Activated naive CD4-positive, alpha-beta T cell (primary cell): ENCODE measurements at places on chromosomes 11 and 22.

DNA sequence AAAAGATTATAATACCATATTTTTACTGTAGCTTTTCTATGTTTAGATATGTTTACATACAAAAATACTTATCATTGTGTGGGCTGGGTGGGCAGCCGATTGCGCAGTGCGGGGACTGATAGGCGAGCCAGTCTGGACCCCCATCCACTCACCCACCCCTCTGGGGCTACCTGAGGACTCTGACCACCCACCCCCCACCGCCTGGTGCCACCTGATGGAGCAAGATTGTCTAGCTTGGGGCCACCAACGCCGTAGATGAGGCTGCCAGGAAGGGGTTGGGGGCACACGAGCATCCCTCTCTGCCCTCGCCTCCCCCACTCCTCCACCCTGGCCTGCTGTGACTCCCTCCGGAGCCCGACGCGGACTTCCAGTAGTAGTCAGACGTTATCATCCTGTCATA lies 32.4 kb downstream of the MIF start:
- no peak for DNase-seq

DNA sequence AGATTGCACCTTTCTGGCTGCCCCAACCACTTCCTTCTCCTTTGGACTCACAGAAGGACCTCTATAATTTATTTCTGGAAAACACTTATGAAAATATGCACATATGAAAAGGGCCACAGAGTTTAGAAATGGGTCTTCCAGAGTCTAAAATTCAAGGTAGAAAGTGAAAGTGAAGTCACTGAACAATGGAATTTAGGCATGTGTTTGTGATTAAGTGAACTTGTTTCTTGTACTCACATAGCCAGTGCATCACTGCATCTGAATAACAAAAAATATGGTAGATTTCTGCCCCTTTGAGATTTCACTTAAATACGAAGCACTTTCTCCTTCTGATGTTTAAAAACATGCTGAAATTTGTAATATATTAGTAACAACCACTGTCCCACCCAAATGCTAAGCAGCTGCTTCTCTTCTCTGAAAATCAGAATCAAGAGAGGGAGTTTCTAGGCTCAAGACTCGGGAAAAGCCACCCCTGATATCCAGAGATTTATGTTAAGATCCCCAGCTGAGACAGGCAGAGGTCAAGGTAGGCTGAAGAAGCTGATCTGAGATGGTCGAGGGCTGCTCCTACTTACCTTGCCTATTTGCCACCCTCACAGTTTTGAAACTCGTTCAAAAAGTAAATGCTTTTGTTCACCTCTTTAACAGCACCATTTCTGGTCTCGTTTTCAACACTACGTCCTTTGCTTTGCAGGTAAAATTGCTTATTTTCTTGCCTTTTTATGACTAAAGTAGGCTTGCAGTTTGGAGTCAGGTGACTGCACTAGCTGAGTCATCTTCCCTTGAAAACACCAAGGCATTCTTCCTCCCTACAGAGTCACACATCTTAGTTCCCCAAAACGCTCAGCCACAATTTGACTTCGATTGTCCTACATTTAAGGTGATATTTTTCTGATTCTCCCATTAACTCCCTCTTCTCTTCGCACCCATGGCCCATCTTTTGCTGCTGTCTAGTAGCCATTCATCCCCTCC lies at the start of gene XKR3:
Gene XKR3, minus strand, starts transcription at position 696 of the 972 bp plus-strand sequence. CDS start 17,338 bp downstream, outside the sequence.
- no peak for DNase-seq

DNA sequence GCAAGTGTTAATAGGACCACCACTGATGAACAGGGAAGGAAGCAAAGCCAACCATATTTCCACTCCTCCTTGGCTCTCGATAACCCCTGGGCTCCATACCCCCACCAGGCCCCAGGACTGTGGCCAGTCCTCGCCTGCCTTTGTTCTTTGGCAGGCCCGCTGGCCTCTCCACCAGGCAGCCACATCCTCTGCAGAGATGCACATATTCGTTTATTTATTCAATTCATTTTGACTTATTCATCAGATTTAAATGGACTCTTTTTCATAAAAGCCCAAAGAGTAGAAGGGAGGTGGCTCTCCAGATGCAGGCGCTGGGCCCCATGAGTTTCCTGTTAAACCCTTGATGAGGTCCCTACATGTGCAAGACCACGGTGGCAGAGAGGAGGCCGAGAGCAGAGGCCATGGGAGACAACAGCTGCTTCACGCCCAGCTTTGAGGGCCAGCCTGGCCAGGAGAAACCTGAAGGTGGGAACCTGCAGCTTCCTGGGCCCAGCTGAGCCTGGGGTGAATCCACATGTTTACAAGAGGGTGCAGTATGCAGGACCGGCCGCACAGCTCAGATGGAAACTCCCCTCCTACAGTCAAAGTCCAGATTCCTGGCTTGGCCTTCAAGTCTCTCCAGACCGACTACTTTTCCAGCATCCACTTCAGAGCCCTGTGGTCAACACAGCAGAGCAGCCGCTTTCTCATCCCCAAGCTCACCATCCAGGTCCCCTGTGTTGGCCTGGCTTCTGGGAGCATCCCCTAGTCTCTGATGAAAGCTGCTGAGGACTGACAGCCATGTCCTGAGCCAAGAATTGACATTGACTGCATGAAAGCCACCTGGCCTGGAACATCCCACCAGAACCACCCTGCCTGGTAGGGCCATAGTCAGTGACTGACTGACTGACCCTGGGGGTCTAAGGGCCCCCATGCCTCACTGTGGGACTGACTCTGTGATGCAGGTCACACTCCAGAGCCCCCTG lies 39.7 kb upstream of the CCND1 start:
- no peak for DNase-seq

- no peak for DNase-seq
These were observed 407.3 kb downstream of the NXPE2 start for GRCh38 chr11:115085461-115086210.

- no peak for DNase-seq
These were observed 16.5 kb downstream of the NCAM1 start for GRCh38 chr11:112977755-112978154.

DNA sequence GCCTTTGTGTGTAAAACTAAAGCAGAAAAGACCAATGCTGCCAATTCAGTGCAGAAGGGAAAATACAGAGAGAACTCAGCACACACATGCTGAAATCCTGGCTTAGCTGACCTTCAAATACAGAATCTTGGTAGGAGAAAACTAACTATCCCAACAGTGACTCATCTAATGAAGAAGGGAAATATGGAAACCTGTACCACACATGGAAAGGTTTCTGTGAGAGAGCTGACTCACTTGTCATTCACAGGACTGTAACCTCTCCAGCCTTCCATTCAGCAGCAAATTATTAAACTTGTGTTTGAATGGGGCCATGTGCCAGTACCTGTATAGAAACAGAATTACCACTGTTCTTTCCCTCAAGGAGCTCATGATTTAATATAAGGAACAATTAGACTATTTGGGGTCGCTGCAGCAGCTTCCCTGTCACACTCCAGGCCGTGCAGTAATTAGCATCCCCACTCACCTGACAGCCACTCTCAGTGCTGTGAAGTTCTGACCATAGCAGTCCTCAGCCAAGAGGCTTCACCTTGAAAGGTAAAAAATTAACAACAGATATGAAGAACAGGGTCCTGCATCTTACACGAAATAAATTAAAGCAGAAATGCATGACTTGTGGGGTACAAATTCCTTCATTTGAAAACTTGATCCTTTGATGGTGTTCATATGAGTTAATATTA lies 53.9 kb downstream of the MSANTD4 start:
- DNase-seq, result no peak

DNA sequence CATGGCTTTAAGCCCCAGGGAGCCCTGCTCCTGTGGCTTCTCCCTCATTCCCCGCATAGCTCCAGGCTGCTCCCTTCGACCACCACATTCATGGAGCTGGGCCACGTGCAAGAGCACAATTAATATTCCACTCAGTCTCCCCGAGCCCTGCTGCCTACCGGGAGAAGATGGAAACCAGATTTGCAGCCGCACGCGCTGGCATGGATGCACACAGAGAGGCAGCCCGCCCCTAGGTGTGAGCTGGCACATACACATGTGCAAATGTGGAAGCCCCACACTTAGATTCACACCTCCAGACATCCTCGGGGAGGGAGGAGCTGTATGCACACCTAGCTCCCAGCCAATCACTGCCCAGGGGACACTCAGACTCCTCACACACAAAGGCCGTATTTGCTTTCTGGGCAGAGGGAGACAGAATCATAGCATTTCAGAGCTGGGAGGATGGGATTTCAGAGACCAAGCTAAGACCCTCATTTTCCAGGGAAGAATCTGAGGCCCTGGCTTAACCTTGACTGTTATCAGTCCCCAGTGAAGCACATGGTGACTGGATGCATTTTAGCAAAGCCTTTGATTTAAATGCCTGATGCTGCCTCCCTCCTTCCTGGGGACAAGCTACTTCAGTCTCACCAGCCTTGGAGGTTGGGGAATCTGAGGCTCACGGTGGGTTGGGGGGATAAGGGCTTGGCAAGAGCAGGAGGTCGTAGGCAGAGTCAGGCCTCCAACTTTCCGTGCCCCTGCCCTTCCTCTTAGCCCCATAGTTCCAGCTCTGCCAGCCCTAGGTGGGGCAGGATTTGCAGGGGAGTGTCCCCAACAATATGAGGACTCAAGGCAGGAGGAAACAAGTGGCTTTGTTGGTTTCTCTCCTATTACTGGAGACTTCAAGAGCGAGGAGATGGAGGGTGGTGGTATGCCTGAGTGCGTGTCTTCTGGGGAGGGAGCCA lies 5.3 kb upstream of the CREB3L1 start:
- no peak for DNase-seq

DNA sequence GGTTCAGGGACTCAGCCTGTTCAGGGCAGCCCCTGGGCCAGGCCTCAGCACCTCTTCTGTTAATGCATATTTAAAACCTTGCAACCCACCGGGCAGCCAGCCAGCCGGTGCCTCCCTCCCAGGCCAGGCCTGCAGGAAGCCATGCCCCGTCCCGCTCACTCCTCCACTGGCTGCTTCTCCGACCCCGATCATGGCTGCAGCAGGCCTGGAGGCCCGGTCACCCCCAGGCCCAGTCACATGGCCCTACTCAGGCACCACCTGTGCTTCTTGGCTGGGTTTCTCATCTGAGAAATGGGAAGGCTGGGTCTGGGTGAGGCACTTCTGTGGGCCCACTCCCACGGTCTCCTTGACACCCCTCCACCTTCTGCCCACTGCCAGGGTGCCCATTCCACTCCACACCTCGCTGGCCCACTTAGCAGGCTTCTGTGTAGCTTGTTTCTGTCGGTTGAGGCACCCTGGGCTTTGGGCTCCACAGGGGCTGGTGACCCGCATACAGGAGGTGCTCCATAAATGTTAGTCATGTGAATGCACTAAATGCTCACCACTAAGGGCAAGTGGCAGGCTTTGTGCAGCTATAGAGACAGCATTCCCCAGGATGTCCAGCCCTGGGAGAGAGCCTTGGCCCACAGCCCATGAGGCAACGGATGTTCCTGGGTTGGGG lies 11.4 kb downstream of the RTN4R start:
- no peak for DNase-seq

DNA sequence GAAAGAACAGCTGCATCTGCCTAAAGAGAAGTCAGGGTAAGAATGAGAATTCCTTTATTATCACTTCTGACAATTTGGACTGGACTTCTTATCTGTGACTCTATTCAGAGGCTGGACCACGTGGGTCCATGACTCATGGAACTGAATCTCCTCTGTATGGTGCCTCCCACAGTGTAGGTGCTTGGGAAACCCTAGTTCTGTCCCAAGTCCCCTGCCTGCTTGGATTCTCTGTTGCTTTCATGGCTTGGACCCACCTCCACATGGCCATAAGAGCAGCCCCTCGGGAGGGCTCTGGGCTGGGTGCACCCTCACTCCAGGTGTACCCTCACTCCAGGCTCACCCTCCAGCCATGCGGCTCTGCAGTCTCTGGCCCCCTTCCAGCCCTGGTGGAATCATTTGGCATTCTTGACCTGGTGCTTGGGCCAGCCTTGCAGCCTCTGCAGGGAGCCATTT lies 153.4 kb downstream of the CACNA1I start:
- DNase-seq, result no peak

GRCh38 chr11:71542879-71543777 lies 5.1 kb upstream of the KRTAP5-9 start:
- DNase-seq, result no peak

DNA sequence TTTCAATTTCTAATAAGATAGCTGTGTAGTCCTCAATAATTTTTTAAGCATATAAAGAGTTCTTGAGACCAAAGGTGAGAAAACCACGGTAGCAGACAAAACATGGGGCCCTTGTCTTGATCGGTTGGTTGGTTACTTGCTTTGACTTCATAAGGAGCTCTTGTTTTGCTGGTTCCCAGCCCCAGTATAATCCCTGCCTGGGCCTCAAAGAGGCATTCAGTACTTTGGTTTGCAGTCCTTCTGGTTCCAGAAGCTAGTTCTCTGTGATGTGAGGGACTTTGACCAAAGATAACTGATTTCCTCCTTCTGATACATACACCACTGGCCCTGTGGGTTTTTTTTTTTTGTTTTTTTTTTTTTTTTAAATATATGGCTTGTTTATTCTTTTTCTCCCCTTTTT lies 17.1 kb downstream of the MARK2 start:
- no peak for DNase-seq

DNA sequence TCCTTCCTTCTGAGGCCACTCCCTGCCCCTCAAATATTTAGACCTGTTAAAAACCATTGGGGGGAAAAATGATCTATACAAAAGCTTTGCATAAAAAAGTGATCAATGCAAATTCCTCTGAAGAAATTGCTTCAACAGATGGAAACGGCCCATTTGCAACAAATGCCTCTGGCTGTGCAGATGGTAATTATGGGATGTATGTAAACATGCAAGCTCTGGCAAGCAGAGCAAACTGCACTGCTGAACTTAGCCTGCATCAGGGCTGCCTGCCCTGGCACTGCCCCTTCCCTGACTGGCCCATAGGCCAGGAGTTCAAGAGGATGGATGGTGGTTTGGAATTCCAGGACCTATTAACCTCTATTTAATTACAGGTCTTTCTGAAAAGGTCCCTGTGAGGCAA lies 388.7 kb downstream of the MIAT start:
- DNase-seq, result no peak
